Activated T-cell treated with anti-CD3 and anti-CD28 coated beads, Interleukin-2, amount 50 U/mL, for 72 hours (primary cell): ENCODE measurements at places on chromosomes 2 and 18. TPM values are rescaled to one million over a fixed set of nuclear protein-coding genes. Genes with fewer than 3 reads are reported as not detected.

DNA sequence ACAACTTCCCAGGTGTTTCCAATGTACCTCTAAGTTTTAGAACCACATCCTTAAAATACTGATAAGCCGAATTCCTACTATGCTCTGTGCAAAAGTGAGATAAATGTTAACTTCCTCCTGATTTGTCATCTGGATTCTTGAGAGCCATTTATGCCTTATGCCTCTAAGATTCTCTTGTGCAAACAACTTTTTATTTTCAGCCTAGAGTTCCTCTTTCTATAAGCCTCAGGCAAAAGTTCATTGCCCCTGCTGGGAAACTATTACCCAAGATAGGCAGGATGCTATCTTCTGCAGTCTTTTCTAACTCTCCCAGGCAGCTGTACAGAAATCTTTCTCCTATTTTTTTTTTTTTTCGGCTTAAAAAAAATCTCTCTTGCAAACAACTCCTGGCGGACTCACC is 216.1 kb downstream of the KCNJ3 start:
- no peak for DNase-seq

GRCh38 chr2:53778536-53779162 is 8.1 kb downstream of the ASB3 start:
- DNase-seq: no peak

DNA sequence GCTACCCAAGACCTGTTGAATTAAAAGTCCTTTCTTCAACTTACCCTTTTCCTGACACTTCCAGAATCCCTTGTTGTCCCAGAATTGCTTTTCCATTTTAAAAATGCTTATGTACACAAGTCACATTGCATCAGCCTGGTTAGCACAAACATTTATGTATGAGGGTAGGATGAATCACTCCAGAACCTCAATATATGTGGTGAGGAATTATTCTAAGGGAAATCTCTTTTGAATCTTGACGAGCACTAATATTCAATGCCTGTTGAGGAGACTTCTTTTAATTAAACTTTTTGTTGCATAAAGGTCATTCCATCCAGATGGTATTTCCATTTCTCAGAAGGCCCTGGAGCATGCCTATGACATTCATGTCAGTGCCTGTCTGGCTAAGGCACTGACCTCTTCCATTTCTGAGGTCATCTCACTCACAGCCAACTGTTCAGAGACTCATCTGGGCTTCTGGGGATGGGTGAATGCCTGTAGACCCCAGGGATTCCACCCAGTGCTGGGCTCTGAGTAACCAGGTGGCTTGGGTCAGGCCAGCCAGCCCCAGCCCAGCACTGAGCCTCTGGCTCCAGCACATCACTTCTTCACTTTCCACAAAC is 28.2 kb downstream of the ACMSD start:
- DNase-seq: no peak

- no peak for DNase-seq
Measured at GRCh38 chr18:21341141-21341540, 99.1 kb downstream of the GREB1L start.

GRCh38 chr18:57054891-57055290 is 92.0 kb upstream of the BOD1L2 start:
- no peak for DNase-seq

- DNase-seq: no peak
Measured at GRCh38 chr2:85236084-85236483, 91.7 kb downstream of the TGOLN2 start.

DNA sequence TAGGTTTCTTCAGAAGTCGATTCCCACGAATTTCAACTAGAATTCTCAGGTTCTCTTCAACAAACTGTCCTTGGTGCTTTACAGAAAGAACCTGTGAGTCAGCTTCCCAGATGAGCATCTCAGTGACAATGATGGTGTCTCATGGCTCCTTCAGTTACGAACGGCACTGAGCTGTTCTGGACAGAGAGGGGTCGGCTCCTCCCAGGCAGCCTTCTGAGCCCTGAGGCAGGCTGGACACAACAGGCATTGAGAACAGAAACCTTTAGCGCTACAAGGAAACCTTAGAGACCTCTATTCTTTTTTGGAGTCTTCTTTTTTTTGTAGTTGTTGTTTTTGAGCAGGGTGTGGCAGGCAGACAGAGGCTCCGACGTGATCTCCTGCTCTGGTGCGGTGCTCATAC is 35.1 kb upstream of the ALKAL2 start:
- DNase-seq: no peak

GRCh38 chr18:3599195-3599594 is 149.2 kb downstream of the TGIF1 start:
- no peak for DNase-seq

CD28 gene
- total RNA-seq: 177 TPM

EN1 gene
- not detected for total RNA-seq

CCL20 gene
- 1.4 TPM for total RNA-seq

DPP10 gene
- not detected for total RNA-seq
